Airway epithelial cell (primary cell): ENCODE measurements at places on chromosomes 6 and 20. TPM values are rescaled to one million over a fixed set of nuclear protein-coding genes. Genes with fewer than 3 reads are reported as not detected.

The CD40 gene
- 6.2 and 7.8 TPM in 2 replicates for total RNA-seq

The RWDD2A gene
- total RNA-seq = 2.0 and 2.2 TPM in 2 replicates

The VIP gene
- total RNA-seq = not detected in 2 replicates

The TFAP2B gene
- total RNA-seq = not detected in 2 replicates

The OVOL2 gene
- 15.6 and 16.8 TPM in 2 replicates for total RNA-seq

The TRIM40 gene
- total RNA-seq = not detected in 2 replicates

The CCN6 gene
- total RNA-seq = 0.14 and 0.88 TPM in 2 replicates

The CST2 gene
- not detected in 2 replicates for total RNA-seq

The OPRM1 gene
- total RNA-seq = 0.42 TPM in 1 of 2 replicates, not detected in the other

The ULBP3 gene
- 12.1 and 14.7 TPM in 2 replicates for total RNA-seq

The GRM1 gene
- total RNA-seq = 0.65 TPM in 1 of 2 replicates, not detected in the other

The MAD2L1BP gene
- total RNA-seq = 16.3 and 31.5 TPM in 2 replicates

The PRSS16 gene
- total RNA-seq = 1.7 and 7.6 TPM in 2 replicates

The NCR2 gene
- total RNA-seq = not detected in 2 replicates

The SIRPD gene
- not detected in 2 replicates for total RNA-seq

The LBP gene
- total RNA-seq = not detected in 2 replicates

The METTL24 gene
- total RNA-seq = not detected in 2 replicates

The C20orf141 gene
- total RNA-seq = not detected in 2 replicates

The TAAR9 gene
- not detected in 2 replicates for total RNA-seq

The DACT2 gene
- 0.63 and 1.5 TPM in 2 replicates for total RNA-seq

The HLA-DRB1 gene
- total RNA-seq = 0.14 TPM in 1 of 2 replicates, not detected in the other

The F13A1 gene
- 0.05 TPM in 1 of 2 replicates, not detected in the other for total RNA-seq

The DEFB116 gene
- not detected in 2 replicates for total RNA-seq

The ESR1 gene
- 0.07 TPM in 1 of 2 replicates, not detected in the other for total RNA-seq

The PRICKLE4 gene
- total RNA-seq = 0.28 and 2.5 TPM in 2 replicates

The GSTA3 gene
- total RNA-seq = not detected in 2 replicates

The GCNT2 gene
- 4.7 and 5.8 TPM in 2 replicates for total RNA-seq

The WFDC12 gene
- total RNA-seq = not detected in 2 replicates

The KLHDC3 gene
- total RNA-seq = 64.0 and 68.7 TPM in 2 replicates

The UST gene
- total RNA-seq = 4.8 and 6.6 TPM in 2 replicates

The FAM184A gene
- total RNA-seq = 0.14 and 0.19 TPM in 2 replicates

The KAT14 gene
- 9.8 and 11.2 TPM in 2 replicates for total RNA-seq

The ZMYND8 gene
- 22.0 and 35.5 TPM in 2 replicates for total RNA-seq

The HDGFL1 gene
- total RNA-seq = not detected in 2 replicates

The TMX4 gene
- 9.0 and 9.4 TPM in 2 replicates for total RNA-seq

The CASP8AP2 gene
- total RNA-seq = 3.7 and 7.5 TPM in 2 replicates
